ENCODE measurements at places on chromosomes 16 and 17. TPM values are rescaled to one million over a fixed set of nuclear protein-coding genes. Genes with fewer than 3 reads are reported as not detected.

The C17orf78 gene
- total RNA-seq = not detected

The SEPTIN1 gene
- 0.26 TPM for total RNA-seq

The COPZ2 gene
- 49.8 TPM for total RNA-seq

The TSC2 gene
- 35.7 TPM for total RNA-seq

The SLC22A31 gene
- total RNA-seq = 0.17 TPM

The KRTAP3-1 gene
- not detected for total RNA-seq

The TNFSF13 gene
- 1.5 TPM for total RNA-seq

The COG1 gene
- 12.6 TPM for total RNA-seq

The SBK1 gene
- under 0.01 TPM for total RNA-seq

The ZP2 gene
- total RNA-seq = not detected

The TMC7 gene
- total RNA-seq = 0.51 TPM

The OR4D1 gene
- not detected for total RNA-seq

The DPEP1 gene
- total RNA-seq = 0.17 TPM

The HOXB6 gene
- 16.2 TPM for total RNA-seq

The MT1M gene
- 58.8 TPM for total RNA-seq

The NUPR1 gene
- 87.0 TPM for total RNA-seq

The CCL8 gene
- total RNA-seq = 0.26 TPM

The TAF15 gene
- 57.8 TPM for total RNA-seq

The TLCD3B gene
- not detected for total RNA-seq

The TRPV3 gene
- total RNA-seq = 0.77 TPM

The SCRN2 gene
- total RNA-seq = 22.3 TPM

The FOXJ1 gene
- total RNA-seq = not detected

The TXNL4B gene
- total RNA-seq = 8.0 TPM

The SLC16A5 gene
- total RNA-seq = 8.4 TPM

The ZFPM1 gene
- 2.1 TPM for total RNA-seq

The KRTAP4-3 gene
- total RNA-seq = not detected

The TK2 gene
- total RNA-seq = 57.5 TPM

The CLEC18B gene
- total RNA-seq = 0.77 TPM

The MGAT5B gene
- 0.17 TPM for total RNA-seq

The C17orf67 gene
- total RNA-seq = 1.7 TPM

The ZNF75A gene
- total RNA-seq = 19.3 TPM

The TBC1D3C gene
- 1.3 TPM for total RNA-seq

The CLDN7 gene
- 17.2 TPM for total RNA-seq

The CLEC18A gene
- total RNA-seq = 0.33 TPM

The DNAAF1 gene
- not detected for total RNA-seq

The CCDC200 gene
- total RNA-seq = not detected

The TPSD1 gene
- not detected for total RNA-seq

The PNMT gene
- total RNA-seq = not detected

Data from fibroblast of lung (primary cell).